ENCODE measurements at places on chromosomes 12 and 14.

DNA sequence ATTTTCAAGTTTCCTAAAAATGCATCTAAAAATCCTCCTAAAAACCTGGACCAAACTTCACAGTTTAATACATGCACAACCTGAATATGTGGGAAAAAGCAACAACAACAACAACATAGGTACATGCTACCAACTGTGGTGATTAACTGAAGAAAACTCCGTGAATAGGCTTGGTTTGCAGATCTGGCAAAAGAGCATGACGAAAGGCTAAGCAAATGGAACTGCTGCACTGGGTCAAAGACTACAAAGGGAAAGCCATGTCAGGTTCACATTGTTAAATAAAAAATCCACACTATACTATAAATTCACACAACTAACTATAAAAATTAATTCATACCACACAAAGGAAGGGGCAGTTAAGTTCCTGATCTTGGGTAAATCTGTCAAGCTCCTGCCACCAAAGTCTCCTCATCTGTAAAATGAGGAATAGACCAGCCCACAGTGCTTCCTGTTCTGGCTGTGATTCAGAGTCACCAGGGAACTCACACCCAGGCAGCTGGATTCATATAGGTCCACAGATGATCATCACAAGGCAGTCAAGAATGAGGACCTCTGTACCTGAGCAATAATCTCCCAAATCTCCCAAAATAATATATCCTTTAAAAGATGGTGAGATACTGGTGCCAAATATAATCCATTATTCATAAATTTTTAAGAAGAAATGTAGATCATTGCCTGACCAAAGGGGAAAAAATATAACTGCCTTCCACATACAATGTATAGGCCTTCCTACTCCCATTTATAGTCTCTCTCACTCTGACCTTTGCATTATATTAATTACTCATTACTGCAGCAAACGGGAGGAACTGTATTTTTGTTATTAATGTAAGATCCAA, 7.0 kb downstream of the CORO1C start:
- no peak for DNase-seq

DNA sequence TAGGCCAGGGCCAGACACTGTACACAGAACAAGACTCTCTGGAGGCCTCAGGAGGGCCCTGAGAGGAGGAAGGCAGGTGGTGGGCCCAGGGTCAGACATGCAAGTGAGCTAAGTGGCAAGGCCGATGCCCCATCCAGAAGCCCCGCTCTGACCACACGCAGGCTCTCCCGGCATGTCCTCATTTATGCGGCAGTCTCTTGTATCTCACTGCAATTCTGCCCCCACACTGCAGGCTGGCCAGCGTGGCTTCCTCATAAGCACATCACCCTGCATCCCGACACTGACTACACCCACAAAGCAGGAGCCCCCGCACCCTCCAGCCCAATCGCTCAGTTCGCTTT, 17.5 kb downstream of the SSH1 start:
- DNase-seq, result no peak

- DNase-seq, result peak; percentile 50
Measured at GRCh38 chr12:88579161-88579517, 1.1 kb downstream of the KITLG start.

- peak; percentile 48 for DNase-seq
Measured at GRCh38 chr12:98998697-98999299, 353.7 kb downstream of the APAF1 start.

- DNase-seq, result peak; percentile 37
Measured at GRCh38 chr12:25959071-25959961, 834 bp downstream of the RASSF8 start.

DNA sequence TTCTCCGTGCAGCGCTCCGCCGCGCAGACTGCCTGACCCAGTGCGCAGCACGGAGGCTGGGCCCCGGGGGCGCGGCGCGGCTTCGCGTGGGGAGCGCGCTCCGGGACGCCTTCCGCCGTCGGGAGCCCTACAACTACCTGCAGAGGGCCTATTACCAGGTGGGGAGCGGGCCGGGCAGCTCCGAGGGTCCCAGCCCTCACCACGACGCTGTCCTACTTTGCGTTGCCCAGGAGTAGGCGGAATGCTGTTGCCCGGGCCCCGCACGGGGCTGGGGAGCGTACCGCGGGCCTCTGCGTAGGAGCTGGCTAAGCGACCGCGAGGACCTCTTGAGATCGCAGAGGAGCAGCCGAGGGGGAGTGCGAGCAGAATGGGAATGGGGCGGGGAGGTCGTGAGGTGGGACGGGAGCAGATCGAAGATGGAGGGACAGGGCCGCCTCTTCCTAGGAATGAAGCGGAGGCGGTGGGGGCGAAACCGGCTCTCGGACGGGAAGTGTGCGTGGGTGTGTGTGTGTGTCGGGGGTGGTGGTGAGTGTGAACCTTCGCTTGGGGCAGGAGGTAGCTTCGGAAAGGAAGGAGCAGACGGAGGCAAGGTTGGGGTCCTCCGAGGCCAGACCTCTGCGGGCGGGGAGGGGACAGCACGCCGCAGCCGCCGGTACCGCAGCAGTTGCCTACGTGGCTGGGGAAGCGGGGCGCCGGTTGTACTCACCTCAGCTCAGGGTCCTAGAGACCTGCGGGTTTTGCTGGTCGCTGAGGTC, 751 bp downstream of the P3H3 start:
- peak; percentile 51 for DNase-seq

- DNase-seq, result no peak
Measured at GRCh38 chr14:91858536-91859275, 8.6 kb downstream of the TC2N start.

GRCh38 chr14:101627915-101628262, 66.6 kb downstream of the DIO3 start:
- DNase-seq, result no peak

DNA sequence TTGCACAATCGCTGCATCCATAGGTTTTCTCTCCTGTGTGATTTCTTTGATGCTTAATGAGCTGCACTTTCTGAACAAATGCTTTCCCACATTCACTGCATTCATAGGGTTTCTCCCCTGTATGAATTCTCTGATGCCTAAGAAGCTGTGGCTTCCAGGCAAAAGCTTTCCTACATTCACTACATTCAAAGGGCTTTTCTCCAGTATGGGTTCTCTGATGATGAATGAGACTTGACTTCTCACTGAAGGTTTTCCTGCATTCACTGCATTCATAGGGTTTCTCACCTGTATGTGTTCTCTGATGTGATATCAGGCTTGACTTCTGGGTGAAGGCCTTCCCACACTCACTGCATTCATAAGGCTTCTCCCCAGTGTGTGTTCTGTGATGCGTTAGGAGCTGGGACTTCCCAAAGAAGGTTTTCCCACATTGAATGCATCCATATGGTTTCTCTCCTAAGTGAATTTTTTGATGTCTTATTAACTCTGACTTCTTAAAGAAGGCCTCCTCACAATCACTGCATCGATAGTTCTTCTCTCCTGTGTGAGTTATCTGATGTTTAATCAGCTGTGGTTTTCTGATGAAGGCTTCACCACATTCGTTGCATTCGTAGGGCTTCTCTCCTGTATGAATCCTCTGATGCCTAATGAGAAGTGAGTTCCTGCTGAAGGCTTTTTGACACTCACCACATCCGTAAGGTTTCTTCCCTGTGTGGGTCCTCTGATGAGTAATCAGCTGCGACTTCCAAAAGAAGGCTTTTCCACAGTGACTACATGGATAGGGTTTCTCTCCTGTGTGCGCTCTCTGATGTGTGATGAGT, 30.3 kb downstream of the ZNF605 start:
- DNase-seq, result no peak

GRCh38 chr14:68577802-68578541, 214.9 kb downstream of the ZFP36L1 start:
- no peak for DNase-seq

DNA sequence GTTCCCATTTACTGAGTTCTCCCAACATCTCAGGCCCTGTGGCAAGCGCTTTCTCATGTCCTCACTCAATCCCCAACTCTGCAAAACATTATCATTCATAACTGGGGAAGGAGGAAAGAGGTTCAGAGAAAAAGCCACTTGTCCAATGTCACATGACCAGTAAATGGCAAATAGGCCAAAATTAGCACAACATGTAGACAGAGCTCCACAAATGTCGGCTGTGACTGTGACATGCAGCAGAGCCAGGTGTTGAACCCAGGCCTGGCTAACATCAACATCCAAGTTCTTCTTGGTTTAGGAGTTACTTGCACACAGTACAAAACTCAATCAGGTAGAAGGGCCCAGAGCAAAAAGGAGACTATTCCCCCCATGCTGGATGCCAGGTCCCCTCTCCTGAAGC, 10.8 kb downstream of the KCTD10 start:
- DNase-seq, result no peak

DNA sequence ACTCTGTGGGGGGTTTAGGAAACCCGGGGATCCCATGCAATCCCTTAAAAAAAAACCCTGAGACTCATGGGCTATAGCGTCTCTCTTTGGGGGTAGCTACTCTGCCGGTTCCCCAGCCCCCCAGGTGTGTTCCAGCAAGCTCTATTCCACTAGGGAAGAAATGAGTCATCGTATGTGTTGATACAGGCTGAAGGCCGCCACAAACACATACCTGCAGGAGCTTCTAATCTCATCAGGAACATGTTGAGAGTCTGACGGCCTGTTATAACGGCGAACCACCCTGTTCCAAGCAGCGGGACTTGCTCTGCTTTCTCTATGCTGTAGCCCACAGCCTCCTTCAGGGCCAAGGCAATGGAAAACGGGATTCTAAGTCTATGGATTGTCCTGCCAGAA, 977 bp upstream of the KRT5 start:
- DNase-seq, result no peak

DNA sequence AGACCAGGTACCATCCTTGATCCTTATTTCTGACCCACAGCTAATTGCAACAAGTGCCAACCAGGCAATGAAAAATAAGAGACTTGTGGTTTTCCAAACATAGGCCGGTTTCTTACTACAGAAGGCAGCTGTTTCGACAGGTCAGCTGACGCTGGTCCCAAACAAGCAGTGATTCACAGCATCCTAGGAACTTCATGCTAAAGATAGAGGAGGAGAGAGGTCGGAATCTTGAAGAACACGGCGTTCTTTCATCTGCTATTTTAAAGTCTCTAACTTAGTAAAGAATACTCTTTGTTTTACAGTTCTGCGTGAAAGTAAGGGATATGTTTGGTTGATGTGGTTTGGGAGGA, 28.1 kb upstream of the ADGRD1 start:
- no peak for DNase-seq

GRCh38 chr12:93894391-93895088, 217.4 kb downstream of the CRADD start:
- no peak for DNase-seq

GRCh38 chr12:53695152-53696145, 19.6 kb upstream of the ATP5MC2 start:
- DNase-seq, result peak; percentile 70

DNA sequence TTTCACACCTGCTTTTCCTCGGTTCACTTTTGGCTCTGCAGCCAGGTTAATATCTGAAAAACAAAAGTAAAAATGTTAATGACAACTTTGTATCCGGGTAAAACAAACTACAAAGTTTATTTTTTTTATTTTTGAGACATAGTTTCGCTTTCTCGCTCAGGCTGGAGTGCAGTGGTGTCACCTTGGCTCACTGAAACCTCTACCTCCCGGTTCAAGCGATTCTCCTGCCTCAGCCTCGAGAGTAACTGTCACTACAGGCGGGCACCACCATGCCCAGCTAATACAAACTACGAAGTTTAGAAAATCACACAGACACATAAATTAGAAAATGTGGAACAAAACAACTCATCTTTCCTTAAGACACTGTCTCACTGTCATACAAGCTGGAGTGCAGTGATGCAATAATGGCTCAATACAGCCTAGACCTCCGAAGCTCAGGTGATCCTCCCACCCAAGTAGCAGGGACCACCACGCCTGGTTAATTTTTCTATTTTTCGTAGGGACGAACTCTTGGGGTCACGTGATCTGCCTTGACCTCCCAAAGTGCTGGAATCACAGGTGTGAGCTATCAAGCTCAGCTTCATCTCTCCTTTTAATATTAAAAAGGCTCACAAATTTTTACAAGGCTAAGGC, 38.1 kb downstream of the HNRNPC start:
- no peak for DNase-seq

DNA sequence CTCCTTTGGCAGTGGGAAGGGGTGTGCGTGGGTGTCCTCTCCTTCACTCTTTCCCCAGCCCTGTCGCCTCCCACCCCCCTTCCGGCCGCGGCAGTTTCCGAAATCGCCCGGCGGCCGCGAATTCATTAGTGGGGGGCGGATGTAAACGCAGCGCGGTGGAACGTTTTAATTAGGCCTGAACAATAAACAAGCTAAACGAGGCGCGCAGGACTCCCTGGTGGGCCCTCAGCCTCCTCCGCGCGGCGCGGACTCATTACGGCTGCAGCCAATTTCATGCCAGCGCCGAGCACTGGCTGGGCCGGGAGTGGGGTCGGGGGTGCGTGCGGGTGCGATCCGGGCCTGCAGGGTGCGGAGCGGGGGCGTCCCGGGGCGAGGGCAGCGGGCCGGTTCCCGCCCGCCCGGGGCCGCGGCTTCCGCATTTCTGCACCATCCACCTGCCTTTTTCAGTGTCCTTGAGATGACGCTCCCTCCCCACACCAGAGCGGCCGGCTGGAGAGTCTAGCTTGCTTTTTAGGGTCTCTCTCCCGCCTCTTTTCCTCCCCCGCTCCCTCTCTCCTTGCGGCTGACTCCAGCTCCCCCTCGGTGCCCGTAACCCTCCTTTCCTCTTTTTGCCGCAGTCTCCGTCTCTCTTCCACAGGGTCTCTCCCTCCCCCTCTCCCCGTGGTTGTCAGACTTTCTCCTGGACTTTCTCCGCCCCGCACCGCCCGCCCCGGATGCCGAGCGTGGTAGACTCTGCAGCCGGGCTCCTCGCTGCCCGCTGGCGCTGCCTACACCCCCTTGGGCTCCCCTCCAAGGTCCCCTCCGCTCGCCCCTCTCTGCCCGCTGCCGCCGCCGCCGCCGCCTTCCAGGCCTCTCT, at the start of gene CISTR:
Gene CISTR, minus strand, starts transcription at position 644 of the 856 bp plus-strand sequence.
- no peak for DNase-seq

GRCh38 chr14:104120281-104120741, 18.1 kb upstream of the KIF26A start:
- DNase-seq, result no peak

DNA sequence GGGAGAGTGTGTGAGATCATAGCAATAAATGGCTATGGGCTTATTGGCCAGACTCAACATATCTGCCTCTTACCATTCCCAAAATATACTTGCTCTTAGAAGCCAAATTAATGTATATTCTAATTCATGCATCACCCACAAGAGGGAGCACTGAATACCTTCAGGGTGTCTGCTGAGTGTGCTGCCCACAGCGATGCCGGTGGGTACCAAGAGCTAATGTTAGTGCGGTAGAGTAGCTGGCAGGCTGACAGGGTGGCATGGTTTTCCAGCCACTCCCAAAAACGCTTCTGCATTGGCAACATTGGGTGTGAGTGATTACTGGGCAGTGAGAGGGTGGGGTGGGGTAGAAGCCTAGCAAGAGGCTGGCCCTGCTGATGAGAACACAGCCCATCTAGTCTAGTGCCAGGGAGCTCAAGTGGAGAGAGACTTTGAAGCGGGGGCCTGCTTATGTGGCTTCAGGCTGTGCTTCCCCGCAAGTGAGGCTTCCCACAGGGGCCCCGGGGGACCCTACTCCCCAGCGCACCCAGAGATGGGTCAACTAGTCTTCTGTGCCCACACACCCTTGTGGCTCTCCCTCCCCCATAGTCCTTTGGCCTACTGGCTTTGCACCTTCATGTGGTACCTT, 9.2 kb upstream of the PLEKHD1 start:
- peak; percentile 53 for DNase-seq

Data from HEK293T (cell line).